CD4-positive, alpha-beta T cell treated with Interferon gamma for 1 hour (primary cell): ENCODE measurements at places on chromosomes 11 and 22.

DNA sequence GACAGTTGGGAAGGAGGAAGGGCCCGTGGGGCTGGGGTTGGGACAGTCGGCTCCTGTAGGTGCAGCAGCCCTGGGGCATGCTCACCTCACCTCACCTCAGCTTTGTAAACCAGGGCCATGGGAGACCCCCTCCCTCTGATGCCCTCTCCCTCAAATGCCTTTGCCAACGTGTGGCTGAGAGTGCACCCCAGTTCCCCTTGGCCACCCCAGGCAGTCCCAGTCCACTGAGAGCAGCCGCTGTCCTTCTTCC is 4.2 kb upstream of the NEAT1 start:
- DNase-seq: no peak

DNA sequence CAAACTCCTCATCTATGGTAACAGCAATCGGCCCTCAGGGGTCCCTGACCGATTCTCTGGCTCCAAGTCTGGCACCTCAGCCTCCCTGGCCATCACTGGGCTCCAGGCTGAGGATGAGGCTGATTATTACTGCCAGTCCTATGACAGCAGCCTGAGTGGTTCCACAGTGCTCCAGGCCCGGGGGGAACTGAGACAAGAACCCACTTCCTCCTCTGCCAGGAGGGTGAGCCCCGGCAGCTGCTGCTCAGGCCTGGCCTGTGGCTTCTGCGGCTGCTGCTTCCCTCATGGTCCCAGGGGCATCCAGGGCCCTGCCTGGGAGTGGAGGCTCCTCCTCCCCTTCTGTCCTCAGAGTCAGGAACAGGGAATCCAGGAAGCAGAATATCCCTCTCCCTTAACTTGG is 98.4 kb downstream of the ZNF280B start:
- DNase-seq: peak; percentile 66

DNA sequence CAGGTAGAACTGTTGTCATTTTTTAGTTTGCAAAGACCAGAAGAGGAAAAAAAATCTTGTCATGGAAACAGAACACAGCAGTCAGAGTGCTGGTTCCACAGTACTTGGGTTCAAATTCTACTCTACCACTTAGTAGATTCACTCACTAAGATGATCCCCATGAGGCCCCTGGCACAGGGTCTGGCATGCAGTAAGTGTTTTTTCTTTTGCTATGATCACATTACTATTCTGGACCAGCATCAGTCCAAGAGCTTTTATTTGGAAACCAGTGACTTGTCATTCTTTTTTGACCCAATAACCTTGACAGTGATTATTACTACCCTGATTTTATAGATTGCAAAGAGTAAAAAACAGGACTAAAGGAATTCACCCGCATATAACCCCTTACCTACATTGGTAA is 4.1 kb downstream of the EEF1G start:
- no peak for DNase-seq

DNA sequence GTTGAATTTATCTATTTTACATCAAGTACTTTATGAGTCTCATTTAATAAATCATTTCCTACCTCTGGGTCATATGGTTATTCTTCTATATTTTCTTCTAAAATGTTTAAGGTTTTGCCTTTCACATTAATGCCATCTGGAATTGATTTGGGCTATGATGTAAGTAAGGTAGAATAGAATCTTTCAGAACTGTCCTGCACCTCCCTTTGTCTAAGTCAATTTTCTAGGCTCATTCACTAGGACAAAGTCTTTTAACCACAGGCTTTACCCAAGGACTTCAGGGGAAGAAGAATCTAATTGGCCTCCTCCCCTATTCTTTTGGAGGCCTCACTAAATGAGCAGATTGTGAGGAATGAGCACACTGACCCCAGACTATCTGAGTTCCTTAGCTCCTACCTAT is 146.0 kb downstream of the BBOX1 start:
- DNase-seq: no peak

- no peak for DNase-seq
Measured at GRCh38 chr11:10573556-10573955, 5.1 kb upstream of the LYVE1 start.

- no peak for DNase-seq
Measured at GRCh38 chr22:28873183-28873963, 10.0 kb upstream of the ZNRF3 start.

DNA sequence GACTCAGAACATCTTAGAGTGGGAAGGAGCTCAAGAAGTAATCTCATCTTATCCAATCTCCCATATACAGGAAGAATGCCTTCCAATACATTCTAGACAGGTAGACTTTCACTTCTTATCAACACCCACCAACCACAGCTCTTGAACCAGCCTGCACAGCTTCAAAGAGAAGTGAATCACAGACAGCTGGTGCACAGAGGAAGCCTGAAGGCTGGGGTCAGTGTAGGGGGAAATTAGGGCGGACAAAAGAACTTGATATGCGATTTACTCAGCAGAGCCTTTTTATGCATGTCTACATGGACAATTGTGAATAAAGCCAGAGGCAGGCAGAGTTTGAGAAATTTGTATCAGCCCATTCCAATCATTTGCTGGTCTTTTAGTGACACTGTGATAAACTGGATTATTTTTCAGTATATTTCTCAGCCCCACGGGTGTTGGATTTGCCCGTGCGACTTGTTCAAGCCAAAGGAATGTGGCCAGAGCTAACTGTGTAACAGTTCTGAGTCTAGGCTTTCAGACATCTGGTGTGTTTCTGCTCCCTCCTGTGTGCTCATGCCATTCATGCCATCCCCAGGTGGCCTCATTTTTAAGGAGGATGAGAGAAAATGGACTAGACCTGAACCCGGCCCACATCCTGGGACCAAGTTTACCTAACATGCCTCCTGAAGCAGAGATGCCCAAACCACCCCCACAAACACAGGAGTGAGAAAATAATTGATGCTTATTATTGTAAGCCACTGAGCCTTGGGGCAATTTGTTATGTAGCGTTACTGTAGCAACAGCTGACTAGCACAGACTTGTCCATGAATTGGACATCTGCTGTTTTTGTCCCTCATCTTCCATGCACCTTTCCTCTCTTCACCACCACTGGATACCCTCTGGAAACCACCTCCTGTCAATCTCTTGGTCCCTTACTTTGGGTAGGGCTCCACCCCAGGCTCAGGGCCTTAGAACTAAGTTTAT is 137.5 kb upstream of the HSD17B12 start:
- DNase-seq: no peak

DNA sequence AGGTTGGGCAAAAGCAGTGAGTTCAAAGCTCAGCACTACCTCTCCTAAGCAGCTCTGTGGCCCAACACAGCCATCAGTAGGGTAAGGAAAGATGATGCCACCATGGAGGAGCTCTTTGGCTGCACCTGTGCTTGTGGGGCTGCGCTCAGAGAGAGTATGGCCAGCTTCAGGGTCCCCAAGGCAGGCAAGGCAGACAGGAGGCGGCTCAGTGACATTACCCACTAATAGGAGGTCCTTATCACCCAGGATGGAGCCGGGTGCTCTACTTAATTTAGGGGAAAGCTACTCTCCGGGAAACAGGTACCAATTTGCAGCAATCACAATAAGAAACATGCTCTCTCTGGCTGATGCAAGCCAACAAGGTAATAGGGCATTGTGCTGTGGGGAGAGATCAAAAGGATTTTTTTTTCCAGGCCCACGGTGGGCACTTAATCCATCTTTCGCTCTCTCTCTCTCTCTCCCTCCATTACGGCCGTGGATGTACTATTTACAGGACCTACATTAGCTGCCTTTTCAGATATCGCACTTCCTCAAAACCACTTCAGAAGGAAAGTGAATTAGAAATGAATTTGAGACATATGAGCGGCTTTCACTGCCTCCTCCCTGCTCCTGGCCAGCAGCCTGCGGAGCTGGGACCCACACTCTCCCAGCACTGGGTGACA is 446.3 kb downstream of the SOX6 start:
- no peak for DNase-seq

DNA sequence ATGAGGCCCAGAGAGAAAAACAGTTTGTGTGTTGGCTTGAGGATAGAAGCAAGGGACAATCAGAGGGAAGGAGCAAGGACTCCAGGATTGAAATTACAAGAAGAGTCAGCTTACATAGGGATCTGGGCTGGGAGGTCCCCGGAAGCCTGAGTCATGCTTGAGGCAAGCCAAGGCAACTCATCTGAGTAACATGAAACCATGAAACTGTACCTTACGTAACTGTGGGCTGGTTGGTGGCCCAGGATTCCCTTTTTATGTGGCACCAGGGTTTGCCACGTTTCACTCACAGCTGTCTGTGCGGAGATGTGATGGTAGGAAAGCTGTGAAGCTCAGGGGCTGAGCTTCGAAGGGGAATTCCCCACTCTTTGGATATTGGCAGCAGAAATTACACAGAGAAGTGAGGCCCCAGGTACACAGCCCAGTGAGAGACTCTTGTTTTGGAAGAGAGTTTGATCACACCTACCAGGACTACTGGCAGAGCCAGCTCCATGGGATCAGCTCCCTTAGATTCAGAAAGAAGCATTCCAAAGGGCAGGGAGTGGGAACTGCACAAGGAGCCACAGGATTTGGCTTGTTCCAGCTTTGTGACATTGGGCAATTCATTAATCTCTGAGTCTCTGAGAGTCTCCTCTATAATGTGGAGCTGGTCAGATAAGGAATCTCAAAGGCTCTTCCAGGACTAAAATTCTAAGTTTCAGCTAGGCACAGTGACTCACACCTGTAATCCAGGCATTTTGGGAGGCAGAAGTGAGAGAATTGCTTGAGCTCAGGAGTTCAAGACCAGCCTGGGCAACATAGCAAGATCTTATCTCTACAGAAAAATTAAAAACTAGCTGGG is 7.8 kb downstream of the SLC5A1 start:
- peak; percentile 76 for DNase-seq

DNA sequence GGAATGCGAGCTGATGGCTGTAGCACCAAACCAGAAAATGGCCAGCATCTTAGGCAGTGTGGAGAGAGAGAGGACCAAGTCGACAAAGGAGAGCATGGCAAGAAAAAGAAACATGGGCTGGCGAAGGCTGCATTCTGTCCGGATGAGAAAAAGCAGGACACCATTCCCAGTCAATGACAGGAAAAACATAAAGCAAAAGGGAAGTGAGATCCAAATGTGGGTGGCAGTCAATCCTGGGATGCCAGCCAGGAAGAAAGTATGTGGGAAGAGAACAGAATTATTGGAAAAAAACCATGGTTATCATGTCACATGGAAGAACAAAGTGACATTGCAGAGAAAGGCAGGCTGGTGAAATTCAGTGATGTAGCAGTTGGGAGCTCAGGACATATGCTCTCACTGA is 36.9 kb upstream of the OR56A1 start:
- DNase-seq: no peak

- no peak for DNase-seq
Measured at GRCh38 chr11:111836721-111837120, 34.7 kb downstream of the ALG9 start.

- DNase-seq: no peak
Measured at GRCh38 chr11:12827929-12828812, 153.9 kb downstream of the TEAD1 start.

- no peak for DNase-seq
Measured at GRCh38 chr11:48066881-48067800, 86.8 kb downstream of the PTPRJ start.

- no peak for DNase-seq
Measured at GRCh38 chr11:17570034-17570433, 23.0 kb downstream of the OTOG start.

DNA sequence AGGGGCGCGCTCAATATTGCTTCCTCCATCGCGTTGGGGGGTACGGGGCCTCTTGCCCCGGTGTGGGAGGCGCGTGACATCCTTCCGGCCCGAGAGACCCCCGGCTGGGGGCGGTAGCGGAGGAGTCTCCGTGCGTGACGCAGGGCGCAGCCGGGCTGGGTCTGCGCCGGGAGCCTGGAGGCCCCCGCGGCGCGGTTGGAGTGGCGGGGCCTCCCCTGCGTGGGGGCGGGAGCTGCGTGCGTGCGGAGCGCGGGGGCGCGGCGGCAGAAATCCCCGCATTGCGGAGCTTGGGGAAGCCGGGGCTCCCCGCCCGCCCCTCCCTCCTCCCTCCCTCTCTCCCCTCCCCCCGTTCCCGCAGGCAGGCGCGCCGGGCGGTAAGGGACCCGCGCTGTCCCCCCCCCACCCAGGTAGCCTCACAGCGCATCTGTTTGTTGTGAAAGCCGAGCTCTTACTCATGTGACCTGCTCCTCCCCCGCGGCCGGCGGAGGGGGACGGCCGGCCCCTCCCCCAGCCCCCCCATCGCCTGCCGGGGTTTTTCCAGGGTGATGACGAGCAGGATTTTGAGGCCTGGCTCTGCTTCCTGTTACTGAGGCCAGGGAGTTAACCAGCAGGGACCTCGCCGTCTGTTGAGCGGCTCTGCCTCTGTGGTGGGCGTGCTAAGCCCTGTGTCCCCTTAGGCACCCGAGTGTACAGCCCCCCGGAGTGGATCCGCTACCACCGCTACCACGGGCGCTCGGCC is 1.6 kb downstream of the PIM3 start:
- peak; percentile 90 for DNase-seq

DNA sequence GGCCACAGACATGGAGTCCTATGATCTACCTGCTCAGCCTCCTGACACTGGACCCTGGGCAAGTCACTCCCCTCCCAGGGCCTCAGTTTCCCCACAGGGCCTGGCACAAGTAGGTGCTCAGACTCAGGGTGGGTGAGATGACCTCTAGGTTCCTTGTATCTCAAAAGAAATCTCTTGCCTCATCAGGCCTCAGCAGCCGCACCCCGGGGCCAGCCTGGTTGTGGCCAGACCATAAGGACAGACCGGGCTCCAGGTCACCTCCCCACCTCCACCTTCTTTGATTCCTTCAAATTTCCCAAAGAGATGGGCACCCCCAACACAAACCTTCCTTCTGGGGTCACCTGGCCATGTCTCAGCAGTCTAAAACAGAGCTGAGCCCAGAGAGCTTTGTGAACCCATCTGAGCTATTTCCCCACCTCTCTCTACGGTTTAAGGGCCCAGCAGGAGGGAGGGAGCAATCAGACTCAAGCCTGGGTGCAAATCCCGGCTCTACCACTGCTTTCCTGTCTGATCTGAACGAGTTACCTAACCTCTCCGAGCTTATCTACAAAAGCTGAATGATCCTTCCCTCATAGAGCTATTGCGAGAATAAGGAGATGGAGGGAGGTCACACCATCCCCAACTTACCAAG is 2.5 kb upstream of the APOL4 start:
- DNase-seq: no peak

DNA sequence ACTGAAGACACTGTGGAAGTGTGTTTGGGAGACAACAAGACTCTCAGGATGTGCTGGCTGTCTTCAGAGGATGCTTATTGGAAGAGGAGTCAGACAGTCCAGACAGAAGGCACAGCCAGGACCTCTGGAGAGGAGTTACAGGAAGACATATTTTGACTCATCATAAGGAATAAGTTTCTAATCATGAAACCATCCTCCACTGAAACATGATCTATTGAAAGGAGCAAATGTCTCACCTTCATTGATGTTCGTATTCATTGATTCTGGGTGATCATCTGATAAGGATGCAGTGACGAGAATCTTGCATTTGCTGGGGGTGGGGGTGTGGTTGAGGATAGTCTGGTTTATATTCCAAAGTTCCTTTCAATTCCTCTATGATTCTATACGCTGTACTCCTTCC is 2.5 kb upstream of the CXCR5 start:
- DNase-seq: no peak

DNA sequence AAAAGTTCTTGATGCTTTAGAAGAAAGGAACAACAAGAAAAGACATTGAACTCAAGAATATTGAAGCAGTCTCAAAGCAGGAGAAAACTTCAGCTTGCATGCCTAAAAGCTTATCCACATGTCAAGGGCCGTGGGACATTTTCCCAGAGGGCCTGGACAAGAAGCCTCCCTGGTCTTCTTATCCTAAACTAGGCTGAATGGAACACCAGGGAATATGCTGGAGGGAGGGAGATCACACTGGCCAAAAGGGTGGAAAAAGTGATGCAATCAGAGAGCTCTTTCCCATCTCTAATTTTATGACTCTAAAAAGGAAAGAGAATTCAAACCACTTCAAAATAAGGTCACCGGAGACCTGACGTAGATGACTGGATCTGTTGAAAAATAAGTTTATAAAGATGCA is 107.2 kb downstream of the MPPED2 start:
- DNase-seq: no peak
